Hippocampal formation (tissue), 2 donors: ENCODE measurements at places on chromosomes 1 and 21.

- DNase-seq: no peak
Observed at GRCh38 chr1:198105185-198105584, 51.6 kb upstream of the NEK7 start.

- DNase-seq: no peak
Observed at GRCh38 chr1:179127163-179127895, 45.5 kb downstream of the TOR3A start.

GRCh38 chr1:212967801-212968200 is 17.5 kb downstream of the VASH2 start:
- no peak for DNase-seq

DNA sequence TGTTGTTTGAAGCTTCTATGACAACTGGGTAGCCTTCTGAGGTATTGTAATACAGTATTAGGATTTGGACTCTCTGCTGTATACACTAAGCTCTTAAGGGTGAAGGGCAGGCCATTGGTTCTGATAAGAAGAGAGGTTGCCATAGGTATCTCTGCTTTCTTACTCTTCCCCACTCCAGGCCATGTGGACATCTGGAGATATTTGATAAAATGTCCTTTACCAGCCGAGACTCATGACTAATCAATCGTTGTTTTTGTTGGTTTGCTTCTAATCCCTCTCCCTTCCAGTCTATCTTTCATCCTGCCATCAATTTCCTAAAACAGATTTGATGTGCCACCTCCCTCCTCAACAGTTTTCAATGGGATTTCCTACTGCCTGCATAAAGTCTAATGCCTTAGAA is 64.6 kb upstream of the WDR26 start:
- no peak for DNase-seq

DNA sequence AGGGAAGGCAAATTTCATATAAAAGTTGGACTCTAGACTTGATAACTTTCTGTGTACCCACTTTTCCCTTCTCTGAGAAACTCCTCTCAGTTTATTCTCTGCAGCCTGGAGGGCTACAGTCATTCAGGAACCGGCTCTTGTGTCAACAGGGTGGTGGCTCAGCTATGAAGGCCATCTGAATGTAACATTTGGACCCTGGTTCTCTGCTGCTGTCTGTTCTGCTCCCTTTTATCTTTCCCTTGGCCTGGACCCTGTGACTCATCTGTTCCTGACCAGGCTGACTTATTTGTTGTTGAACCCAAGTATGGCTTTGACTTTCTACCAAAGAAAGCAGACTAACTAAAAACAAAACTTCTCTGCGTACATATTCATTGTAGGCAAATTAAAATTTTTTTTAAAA is 75.4 kb downstream of the CENPF start:
- DNase-seq: no peak

DNA sequence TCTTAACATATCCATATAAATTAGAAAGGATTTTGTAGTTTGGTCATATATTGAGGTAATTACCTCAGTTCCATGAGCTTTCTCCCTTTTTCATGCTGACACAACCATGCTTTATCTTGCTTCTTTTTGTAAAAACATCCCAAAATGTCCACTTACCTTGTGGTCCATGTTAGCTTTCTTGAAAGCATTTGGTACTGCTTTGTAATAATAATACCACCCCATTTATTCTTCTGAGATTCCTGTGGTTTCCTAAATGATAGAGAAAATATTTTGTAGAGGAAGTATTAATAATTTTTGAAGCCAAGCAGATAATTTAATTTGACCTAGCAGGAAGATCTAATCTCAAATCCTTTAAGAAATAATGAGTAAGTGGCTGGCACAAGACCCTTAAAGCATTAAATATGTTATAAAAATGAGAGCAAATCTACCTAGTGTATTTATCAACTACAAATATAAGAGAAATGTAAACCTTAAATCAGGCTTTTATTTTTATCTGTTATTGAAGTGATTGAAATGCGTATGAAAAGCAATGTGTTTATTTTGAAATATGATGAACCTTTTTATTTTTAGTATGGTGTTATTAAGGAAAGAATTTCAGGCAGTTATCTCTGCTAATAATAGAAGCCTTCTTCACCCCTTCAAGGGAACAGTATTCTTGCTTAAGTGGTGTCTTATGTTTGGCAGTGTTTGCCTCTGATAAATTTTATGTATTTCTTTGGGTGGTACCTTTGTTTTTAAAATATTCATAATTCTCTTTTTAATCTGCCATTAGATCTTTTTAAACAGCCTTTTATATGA is 9.2 kb downstream of the PRKAA2 start:
- DNase-seq: no peak

DNA sequence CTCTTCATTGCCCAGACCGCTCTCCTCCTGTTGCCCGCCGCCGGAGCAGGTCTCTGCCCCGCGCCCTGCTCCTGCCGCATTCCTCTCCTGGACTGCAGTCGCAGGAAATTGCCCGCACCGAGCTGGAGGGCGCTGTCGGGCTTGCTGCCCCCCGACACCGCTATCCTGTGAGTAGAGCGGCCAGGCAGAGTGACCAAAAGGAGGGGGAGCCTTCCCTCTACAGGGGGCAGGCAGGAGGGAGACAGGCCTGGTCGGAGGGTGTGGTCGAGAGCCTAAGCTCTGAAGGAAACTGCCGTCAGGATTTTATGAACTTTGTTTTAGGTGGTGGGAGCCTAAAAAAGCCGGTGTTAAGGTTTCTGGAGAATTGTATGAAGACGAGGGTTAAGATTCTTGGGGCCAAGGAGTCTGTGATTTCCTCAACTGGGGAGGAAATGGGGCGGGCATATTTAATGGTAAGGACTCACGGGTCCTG is 517 bp downstream of the LRIG2 start:
- DNase-seq: no peak

DNA sequence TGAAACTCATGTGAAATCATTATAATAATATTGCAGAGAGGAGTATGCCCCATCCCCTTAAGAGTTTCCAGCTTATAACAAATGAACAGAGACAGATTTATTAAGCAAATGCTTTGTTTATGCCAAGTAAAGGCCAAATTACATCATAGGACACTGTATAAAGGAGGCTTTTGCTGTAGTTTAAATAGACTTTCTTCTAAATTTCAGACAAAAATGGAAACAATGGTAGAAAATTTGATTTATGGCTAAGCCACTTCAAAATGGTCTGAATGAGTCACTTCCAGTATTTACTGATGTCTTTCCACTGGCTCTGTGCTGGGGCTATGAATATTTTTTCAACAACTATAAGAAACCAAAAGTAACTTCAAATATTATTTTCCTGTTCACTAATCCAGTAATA is 81.1 kb upstream of the ST6GALNAC5 start:
- no peak for DNase-seq

- no peak for DNase-seq
Observed at GRCh38 chr1:100461222-100461621, 76.7 kb upstream of the GPR88 start.

DNA sequence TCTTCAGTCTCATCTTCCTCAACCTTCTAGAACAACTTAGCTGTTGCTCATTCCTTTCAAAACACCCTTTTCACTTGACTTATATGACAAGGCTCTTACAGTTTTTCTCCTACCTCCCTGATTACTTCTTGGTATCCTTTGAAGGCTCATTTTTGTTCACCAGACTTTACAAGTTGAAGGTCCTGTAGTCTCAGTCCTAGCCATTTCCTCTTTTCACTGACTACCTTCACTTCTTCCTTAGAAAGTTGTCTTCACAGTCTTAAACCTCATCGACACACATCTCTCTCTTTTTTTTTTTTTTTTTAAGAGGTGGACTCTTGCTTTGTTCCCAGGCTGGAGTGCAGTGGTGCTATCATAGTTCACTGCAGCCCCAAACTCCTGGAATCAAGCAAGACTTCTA is 6.6 kb upstream of the TP53BP2 start:
- DNase-seq: no peak

GRCh38 chr21:38794978-38795377 is 10.8 kb upstream of the ETS2 start:
- DNase-seq: no peak

- no peak for DNase-seq
Observed at GRCh38 chr1:145716641-145717345, 2.5 kb upstream of the CD160 start.

DNA sequence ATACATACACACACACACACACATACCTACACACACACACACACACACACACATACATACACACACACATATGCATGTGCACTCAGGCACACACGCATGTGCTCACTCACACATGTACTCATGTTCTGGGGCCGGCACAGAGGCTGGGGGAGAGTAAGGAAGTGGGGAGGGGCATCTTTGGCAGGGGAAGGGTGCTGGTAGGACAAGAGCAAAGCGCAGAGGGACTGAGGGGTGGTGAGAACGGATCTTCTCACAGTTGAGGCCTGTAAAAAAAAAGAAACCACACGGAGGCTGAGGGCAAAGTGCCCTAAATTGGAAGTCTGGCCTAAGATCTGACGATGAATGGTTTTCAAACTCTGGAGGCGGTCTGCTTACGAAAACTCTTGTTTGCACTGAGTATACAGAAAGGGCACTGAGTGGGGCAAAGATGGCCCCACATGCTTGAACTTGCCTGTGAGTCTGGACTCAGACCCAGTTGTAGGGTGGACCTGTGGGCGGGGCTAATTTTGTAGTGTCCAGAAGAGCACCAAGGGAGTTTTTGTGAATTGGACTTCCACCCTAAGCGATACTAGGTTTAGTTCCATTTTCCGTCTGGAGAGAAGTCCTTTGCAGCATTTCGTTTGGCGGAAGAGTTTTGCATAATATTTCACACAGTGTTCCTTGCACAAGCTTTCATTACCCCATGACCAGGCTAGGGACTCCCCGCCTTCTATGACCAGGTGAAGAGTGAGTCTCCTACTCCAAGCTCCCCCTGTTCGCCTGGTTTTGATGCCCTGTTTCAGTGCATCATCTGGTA is 79.3 kb upstream of the LYST start:
- no peak for DNase-seq

- DNase-seq: no peak
Observed at GRCh38 chr1:193342811-193343210, 156.4 kb upstream of the B3GALT2 start.

DNA sequence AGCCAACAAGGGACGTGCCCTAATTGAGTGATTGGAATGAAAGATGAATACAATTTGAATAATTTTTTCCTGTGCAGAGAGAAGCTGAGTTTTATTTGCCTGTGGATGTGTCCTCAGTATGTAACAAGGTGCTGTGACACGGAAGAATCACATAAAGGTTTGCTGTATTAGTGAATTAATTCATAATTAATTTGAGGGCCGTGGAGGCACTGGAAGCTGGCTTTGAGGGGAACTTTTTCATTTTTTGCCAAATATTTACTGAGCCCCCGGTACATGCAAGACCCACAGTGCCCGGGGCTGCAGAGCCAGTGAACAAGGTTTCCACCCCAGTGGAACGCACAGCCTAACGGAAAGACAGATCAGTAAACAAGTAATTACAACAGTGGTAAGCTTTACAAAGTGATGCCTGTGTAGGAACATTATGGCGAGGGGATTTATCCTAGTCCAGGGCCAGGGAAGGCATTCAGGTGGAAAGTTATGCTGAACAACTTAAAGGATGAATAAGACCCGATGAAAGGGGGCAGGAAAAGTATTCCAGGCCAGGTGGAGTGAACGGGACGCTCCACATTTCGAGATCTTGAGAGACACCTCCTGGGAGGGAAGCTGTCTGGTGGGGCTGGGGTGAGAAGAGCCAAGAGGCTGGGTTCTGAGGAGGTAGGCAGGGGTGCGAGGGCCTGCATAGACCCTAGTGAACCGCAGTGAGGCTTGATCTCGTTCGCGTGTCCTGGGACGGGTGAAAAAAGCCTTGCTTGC is 773 bp upstream of the RCC2 start:
- DNase-seq: no peak

DNA sequence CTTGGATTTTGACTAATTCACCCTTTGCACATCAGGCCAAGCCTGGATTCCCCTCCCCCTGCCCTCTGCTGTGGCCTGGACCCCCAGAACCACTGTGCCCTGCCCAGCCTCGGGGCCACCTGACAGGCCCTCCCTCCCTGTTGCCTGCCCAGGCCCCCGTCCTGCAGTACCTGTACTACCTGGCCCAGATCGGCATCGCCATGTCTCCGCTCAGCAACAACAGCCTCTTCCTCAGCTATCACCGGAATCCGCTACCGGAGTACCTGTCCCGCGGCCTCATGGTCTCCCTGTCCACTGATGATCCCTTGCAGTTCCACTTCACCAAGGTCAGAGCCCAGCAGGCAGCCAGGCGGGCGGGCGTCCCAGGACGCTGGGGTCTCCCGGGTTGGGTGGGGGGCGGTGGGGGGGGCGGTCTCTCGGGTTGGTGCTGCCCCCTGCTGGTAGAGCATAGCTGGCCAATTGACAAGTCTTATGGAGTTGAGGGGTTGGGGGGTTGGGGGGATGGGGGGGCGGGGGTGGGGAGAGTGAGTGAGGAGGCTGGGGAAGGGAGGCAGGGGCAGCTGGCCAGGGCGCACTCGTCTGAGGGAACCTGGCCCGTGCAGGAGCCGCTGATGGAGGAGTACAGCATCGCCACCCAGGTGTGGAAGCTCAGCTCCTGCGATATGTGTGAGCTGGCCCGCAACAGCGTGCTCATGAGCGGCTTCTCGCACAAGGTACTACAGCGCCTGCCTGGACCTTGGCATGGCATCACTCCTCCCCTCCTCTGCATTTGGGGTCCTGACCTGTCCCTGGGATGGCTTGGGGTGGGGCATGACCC is 10.7 kb downstream of the AMPD2 start:
- no peak for DNase-seq

GRCh38 chr1:202588503-202589189 is 121.6 kb downstream of the SYT2 start:
- no peak for DNase-seq

DNA sequence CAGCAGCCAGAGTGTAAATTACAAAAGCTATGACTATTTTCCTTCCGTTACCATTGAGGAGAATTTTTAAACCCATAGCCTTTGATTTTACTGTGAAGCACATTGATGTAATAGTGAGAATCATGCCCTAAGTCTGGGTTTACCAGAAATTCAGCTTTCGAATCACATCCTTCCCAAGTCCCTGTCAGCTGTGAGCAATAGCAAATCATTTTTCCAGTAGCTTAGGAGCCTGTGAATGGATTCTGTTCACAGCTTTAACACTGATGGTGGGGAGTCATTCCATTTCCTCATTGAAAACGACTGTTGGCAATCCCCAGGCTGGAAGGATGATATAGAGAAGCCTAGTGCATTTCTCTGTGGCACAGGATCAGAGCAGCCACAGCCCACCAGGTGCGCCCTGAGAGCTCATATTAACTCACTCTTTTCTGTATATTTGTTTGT is 82.2 kb upstream of the C1orf105 start:
- DNase-seq: no peak

DNA sequence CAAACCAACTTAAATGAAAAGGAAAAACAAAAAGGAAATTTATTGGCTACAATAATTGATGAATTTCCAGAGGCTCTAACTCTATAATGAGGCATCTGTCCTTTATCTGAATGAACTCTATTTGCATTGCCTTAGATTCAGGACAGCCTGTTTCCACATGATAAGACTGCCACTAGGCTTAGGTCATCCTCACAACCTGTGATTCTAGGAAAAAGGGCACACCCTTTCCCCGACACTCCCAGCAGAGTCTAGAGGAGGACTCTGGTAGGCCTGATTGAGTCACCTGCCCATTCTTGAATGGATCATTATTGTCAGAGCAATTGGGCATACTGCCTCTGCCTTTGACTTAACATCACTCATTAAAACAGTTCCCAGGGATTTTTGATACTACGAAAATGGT is 262.8 kb downstream of the TPR start:
- DNase-seq: no peak
